ENCODE measurements at places on chromosomes 3 and 15.

- no peak for DNase-seq
Measured at GRCh38 chr15:68418611-68419161, 13.3 kb downstream of the ITGA11 start.

DNA sequence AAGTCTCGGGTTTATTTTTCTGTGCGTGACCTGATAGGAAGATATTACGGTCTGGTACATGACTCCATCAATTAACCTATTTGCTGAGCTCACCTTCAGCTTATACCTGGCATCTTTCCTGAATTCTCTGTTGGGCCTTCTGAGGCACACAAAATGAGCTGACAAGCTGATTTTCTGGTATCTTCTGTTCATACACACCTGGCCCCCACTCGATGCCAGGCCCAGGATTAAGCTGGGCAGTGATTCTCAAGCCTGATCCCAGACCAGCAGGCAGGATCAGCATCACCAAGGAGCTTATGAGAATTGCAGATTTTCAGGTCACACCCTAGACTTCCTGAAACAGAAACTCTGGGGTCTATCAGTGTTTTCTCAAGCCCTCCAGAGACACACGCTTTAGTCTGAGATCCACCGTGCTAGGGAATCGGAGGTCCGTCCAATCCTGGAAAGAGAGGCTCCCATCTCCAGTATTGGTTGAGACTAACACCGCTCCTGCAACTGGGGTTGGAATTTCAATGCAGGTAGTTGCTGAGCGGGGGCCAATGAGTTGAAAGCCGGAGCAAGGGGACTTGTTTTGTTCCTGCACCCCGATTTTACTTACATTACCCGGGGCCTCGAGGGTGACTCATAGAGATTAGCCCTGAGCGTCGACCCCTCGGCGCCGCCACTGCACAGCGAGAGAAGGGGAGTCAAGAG, 636 bp upstream of the EIF1B start:
- DNase-seq, result no peak

GRCh38 chr3:32184187-32184730, 54.2 kb upstream of the CMTM8 start:
- no peak for DNase-seq

DNA sequence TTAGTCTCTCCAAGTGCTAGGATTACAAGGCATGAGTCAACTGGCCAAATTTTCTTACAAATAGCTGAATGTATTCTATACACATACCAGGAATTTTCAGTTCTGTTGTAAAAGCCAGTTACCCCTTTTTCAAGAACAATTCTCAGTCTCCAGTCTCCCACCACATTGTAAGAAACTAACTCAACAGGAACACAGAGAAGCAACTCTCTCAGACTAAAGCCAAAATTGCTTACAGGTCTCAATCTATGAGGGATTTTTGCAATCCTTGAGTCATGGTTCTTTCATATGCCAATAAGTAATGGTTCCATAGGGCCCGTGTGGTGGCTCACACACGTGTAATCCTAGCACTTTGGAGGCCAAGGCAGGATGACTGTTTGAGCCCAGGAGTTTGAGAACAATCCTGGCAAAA, 8.5 kb downstream of the IP6K2 start:
- DNase-seq, result no peak

DNA sequence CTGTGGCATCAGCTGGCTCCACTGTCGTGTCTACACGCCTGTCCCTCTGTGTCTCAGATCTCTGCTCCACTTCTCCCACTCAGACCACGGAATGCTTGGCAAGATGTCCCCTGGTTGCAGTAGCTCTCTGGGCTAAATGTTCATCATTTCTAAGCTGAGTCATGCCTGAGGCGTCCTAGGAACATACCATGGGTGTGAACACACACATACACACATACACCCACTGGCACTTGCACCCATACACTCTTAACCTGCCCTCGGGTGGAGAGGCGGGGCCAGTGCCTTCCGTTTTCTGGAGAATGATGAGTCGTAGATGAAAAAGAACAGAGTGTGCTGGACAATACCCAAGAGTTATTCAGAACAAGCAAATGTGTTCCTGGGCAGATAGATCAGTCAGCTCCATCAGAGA, 72.4 kb downstream of the SENP2 start:
- no peak for DNase-seq

DNA sequence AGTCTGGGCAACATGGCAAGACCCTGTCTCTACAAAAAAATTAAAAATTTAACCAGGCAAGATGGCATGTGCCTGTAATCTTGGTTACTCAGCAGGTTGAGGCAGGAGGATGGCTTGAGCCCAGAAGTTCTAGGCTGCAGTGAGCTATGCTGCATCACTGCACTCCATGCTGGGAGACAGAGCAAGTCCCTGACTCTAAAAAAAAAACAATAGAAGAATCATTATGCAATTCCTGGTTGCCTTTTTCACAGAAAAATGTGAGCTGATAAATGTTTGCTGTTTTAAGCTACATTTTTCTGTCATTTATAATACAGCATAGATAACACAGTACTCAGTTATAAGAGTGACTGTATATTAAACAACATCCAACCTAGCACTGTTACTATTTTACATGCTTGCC, 148.8 kb downstream of the SCAPER start:
- DNase-seq, result no peak

- DNase-seq, result no peak
Measured at GRCh38 chr15:73573572-73573971, 59.6 kb downstream of the NPTN start.

DNA sequence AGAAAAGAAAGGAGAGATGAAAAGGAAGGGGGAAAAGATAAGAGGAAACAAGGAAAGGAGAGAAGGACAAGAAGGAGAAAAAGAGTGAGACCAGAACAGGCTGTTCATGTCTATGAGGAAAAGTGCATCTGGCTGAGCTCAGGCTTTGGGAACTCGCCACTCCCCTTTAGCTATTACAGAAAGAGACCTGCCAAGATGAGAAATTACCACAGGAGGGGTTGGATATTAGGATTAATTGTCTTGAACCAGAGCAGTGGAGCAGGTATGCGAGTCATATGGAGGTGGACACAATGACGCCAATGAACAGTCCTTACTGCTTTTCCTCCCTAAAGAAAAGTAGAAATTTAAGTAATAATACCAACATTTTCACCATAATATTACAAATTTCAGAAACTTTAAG, 577.0 kb upstream of the ARRDC4 start:
- no peak for DNase-seq

Data from activated T-helper 2 cell treated with anti-CD3 and anti-CD28 coated beads, Interferon-gamma antibody, Interleukin-2, Interleukin-4, amounts not matched to agents 10 μg/mL and 5 μg/mL and 100 μg/mL, durations not matched to agents 14 hours and 24 hours and 36 hours (primary cell).